ENCODE measurements at places on chromosomes 7 and 10.

GRCh38 chr7:29607889-29608288 is 44.3 kb downstream of the PRR15 start:
- no peak for DNase-seq

- DNase-seq, result no peak
Observed at GRCh38 chr7:117264716-117265115, 58.1 kb downstream of the WNT2 start.

GRCh38 chr7:131250331-131250730 is 77.3 kb upstream of the MKLN1 start:
- DNase-seq, result no peak

DNA sequence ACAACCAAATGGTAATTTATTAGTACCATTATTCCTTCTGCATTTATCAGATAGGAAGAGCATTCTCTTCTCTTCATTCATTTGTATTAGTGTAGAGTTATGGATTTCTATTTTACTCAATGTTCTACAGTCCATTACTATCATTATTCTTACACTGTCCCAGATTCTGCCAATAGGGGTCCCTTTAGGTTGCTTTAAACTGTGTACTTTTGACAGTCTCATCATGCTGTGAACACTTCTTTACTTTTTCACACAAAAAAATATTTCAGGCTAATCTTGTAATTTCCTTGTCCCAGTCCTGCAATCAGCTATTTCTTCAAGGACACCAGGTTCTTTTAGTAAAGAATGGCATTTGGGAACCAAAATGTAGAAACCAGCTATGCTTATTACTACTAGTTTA is 99.3 kb downstream of the ZNF248 start:
- no peak for DNase-seq

GRCh38 chr10:100470367-100470766 is 7.6 kb downstream of the WNT8B start:
- no peak for DNase-seq

- no peak for DNase-seq
Observed at GRCh38 chr10:34814223-34814912, 728 bp downstream of the PARD3 start.

- DNase-seq, result no peak
Observed at GRCh38 chr7:70415179-70415972, 716.6 kb upstream of the GALNT17 start.

DNA sequence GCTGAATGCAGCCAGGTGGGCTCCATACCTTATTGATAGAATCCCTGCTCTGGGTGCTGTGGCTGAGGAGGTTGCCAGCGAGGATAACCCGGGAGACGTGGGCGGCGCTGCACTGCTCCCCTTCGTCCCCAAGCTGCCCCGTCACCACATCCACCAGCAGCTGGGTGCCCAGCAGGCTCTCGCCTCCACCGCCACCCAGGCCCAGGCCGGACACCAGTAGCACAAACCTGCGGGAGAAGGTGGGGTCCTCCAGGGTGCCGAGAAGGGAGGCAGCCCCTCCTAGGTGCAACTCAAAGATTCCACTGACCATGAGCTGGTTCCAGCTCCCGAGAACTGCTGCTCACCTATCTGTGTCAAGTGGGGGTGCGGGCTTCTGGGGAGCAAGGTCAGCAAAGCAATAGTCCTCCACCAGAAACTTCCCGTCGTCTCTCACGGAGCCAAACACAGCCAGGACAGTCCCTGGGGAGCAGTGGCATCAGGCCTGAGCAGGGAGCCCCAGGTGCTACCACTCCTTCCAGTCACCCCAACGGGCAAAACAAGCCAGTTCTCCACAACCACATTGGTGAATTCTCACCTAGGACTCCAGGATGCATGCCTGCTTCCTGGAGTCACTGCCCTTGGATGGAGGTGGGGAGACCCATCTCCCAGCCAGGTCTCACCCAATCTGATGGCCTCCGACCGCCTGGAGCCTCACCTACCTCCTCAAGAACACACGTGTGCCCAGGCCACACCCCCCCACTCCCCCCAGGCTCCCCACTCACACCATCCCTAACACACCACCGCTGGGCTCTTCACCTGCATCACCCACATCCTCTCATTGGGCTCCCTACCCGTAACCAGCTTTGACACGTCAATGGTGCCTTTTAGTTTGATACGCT is 6.3 kb downstream of the POLD2 start:
- DNase-seq, result no peak

- DNase-seq, result no peak
Observed at GRCh38 chr7:73844848-73845460, 2.6 kb upstream of the METTL27 start.

DNA sequence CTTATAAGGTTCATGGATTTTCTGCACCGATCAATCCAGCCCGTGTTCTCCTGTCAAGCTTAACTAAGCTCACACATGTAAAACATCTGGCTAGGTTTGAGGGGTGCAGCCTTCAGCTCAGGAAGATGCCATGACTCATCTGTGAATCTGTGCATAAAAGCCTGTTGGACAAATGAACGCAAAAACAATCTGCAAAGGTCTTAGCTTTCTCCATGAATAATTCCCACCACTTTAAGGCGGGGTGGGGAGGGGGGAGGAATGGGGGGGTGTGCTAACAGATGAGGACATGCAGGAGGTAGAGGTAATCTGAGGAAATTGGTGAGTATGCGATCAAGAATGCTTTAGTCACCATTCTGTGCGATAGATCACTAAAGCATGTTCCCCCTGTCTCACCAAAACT is 4.8 kb downstream of the DOCK4 start:
- DNase-seq, result peak; percentile 74

DNA sequence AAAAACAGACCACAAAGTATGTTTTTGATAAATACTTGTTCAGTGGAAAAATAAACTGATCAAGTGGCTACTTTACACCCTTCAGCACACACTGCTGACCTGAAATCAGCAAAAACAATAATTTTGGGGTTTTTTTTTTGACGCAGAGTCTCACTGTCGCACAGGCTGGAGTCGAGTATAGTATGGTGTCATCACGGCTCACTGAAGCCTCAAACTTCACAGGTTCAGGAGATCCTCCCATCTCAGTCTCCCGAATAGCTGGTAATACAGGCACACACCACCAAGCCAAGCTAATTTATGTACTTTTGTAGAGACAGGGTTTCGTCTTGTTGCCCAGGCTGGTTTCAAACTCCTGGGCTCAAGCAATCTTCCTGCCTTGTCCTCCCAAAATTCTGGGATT is 30.6 kb downstream of the TARP start:
- no peak for DNase-seq
